ENCODE measurements at places on chromosomes 1 and 21.

DNA sequence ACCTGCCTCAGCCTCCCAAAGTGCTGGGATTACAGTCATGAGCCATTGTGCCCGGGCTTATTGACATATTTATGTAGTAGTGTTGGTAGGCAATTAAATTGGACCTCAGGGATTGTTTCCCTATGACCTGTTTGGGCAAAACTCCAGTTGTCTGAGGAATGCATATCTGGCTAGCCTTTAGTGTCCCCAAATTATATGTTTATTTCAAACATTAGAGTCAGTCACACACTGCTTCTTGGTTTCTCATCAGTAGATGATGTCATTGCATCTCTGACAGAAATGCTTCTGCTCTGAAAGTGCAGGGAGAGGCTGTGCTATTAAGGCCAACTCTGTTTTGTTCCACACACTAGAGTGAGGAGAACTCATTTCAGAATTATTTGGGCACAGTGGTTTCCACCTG, 12.5 kb downstream of the PIP5K1A start:
- DNase-seq = no peak

DNA sequence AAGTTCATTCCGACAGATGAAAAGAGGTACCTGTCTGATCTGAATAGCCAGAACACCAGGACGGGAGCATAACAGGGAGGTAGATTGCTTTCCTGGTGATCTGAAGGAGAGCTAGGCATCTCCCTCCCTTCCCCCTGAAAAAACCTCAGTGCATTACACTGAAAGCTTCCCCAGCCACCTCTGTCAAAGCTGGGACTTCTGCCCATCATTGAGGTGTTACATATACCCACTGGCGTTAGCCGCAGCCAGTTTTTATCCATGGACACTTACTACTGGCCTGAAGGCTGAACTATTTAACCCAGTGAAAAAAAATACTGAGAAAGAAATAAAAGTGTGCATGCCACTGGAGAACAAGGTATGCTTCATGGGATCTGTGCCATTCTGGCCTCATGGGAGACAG, 568.3 kb upstream of the ADAMTS5 start:
- no peak for DNase-seq

DNA sequence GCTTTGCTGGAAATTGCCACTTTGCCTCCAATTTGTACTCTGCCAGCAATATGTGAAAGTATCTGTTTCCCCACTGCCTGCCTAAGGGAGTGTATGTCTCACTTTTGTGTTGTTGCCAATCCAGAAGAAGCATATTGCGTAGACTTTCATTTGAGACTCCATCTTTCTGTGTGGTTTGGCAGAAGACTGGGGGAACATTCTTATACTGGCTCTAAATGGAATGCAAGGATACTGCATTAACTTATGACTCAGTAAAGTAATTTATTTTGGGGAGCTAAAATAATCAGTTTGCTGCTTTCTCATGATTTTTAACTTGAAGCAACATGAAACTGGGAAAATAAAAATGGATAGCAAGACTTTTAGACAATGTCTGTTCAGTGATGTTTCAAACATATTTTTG, 107.7 kb upstream of the TMPRSS2 start:
- no peak for DNase-seq

- DNase-seq = no peak
Measured at GRCh38 chr1:67582625-67583461, 102.2 kb upstream of the GADD45A start.

DNA sequence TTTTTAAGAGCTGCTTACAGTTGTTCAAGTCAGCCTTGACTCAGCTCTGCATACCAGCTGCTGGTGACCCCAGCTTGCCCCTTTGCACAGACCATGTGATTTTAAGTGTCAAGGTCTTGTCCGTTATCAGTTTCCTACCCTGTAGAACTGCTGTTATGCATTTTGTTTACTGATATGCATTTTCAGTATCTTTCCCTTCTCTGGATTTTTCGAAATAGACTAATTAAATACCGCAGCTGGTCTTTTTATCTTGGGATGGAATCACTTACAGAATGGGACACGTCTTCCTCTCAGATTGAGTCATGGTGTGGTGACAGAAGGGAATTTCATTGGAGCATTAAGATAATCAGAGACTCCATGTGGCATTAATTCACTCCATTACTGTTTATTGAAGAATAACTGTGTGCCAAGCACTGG, 145.6 kb downstream of the FMN2 start:
- DNase-seq = no peak

DNA sequence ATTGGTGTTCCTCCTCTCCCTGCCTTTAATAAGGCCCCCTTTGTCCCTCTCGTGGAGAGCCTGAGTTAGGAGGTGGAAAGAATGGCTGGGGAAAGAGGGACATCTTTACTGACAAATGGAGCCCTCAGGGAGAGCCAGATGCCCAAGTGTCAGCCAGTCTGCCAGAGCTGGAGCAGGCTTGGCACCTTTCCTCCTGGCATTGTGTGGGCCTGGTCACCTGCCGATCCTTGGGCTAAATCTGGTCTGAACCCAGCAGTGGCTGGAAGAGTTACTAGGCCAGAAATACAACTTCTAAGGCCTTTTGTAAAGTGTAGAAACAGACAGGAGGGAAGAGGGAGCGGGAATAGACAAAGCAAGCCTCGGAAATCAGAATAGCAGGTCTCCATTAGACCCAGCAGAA, 24.9 kb downstream of the VANGL1 start:
- no peak for DNase-seq

GRCh38 chr1:209653915-209654351, 1.7 kb upstream of the LAMB3 start:
- no peak for DNase-seq

DNA sequence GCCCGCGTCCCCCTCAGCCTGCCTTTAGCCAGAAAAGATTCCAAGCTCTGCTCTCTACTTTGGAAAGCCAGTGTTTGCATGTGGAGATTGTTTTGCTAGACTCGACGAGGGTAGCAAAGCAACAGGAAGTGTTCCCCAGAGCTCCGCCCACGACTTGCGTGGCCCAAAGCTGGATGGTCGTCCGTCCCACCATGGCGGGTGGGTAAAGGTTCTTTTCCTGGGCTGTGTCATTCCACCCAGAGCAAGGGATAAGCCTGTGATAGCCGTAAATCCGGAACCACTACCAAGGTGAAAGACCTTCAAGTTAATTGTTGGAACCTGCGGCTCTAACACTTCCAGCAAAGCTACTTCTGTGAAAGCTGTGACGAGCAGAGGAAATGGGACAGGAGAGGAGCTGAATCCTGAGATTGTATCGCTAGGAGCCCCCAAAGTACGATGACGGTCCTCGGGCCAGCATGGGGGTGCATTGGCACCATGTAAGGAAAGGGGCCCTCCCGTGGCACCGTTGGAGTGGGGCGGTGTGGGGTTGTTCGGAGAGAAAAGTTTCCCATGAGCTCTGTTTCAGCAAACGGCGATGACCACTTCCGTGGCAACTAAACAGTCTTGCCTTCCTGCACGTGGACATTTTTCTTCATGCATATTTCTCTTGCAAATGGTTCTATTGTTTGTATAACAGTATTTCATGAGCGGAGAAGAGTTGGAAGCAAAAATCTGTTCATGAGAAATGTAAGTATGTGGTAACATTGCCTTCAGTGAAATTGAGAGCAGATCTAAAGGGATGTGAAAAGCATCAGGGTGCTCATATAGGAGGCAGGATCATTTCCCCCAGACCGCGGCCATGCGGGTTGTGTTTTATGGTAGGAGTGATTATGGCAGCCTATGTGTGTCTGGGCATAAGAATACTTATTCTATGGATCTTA, 8.4 kb downstream of the MX2 start:
- DNase-seq = no peak

GRCh38 chr1:33957854-33958253, 94.0 kb downstream of the HMGB4 start:
- no peak for DNase-seq

GRCh38 chr1:66050633-66051032, 257.9 kb downstream of the PDE4B start:
- DNase-seq = no peak
